ENCODE measurements at places on chromosomes 16 and 17.

- DNase-seq: peak; percentile 88
These were observed 32.4 kb downstream of the HAPSTR1 start for GRCh38 chr16:9123871-9124270.

DNA sequence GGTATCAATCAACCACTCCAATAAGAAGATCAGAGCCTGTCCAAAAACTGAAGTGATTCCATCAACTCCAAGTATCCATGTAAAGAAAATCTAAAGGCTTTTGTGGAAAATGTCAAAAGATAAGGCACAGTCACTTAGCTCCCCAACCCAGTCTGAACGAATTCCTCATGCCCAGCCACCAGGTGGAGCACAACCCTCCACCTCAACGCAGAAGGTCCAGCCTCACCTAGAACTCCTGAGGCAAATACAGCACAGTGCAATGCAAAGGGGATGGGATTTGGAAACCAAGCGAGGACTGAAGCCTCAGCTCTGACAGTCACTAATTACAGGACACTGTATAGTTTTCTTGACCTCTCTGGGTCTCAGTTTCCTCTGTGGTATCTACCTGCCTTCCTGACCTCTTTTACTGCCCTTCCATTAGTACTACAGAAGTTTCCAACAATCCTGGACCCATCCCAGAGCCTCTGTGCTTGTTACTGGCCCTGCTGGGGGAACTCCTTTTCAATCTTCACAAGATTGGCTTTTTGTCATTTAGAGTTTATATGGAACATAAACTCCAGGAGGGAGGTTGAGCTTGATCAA is 2.0 kb downstream of the NCBP3 start:
- peak; percentile 47 for DNase-seq

GRCh38 chr16:66959704-66960161 is 1.3 kb upstream of the CES3 start:
- no peak for DNase-seq

- DNase-seq: no peak
These were observed 1.9 kb upstream of the CPD start for GRCh38 chr17:30376621-30377452.

DNA sequence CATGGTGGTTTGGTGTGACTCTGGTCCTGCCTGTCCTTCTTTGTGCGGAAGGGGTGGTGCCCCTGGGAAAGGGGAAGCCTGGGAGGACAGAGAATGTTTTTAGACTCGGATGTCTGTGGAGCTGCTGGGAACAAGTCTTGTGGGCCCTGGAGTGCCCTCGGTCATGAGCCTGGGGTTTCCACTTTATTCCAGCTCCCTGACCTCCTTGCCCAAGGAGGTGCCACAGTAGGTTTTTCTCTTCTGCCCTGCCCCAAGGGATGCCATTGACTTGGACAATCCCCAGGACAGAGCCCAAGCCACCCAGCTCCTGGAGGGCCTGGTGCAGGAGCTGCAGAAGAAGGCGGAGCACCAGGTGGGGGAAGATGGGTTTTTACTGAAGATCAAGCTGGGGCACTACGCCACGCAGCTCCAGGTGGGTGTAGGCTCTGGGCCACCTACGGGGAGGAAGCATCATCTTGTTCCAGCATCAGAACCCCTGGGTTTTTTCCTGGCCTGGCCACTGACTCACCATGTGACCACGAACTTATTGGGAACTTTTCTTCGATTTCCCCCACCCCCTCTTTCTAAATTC is 1.4 kb downstream of the STAT5A start:
- no peak for DNase-seq
